ENCODE measurements at places on chromosomes 13 and 19.

GRCh38 chr13:30142486-30143211, 164.7 kb downstream of the KATNAL1 start:
- DNase-seq = peak; percentile 90

DNA sequence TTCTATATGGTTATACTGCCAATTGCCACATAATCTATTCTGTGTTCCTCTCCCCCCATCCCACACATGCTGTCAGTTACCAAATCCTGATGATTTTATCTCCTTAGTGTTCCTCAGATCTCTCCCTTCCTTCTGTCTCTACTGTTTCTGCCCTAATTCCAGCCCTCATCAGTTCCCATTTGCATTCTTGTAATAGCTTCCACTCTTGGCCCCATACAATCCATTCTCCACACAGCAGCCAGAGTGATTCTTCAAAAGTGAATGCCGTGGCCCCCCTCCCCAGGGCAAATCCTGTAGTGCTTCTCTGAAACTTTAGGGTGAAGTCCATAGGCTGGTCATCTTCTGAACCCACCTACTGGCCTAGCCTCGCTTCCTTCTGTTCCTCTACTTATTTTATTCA, 114.4 kb downstream of the ZAR1L start:
- no peak for DNase-seq

DNA sequence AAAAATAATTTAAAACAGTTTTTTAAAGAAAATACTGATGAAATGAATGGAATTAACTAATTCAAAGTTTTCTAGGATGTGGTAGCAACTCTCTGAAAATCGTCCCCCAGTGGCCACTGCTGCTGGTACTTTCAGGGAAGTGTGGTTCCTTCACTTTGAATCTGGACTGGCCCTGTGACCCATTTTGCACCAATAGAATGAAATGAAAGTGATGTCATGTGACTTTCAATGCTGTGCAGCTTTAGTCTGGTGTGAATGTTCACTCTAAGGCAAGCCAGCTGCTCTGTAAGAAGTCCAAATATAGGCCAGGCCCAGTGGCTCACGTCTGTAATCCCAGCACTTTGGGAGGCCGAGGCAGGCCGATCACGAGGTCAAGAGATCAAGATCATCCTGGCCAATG, 26.4 kb upstream of the HNRNPA1L2 start:
- no peak for DNase-seq

- DNase-seq = no peak
Measured at GRCh38 chr19:36330216-36330615, 48.8 kb downstream of the ZFP14 start.

GRCh38 chr19:5186293-5187050, 154.1 kb downstream of the PTPRS start:
- no peak for DNase-seq

- DNase-seq = no peak
Measured at GRCh38 chr13:50643060-50643459, 200.4 kb downstream of the DLEU7 start.

DNA sequence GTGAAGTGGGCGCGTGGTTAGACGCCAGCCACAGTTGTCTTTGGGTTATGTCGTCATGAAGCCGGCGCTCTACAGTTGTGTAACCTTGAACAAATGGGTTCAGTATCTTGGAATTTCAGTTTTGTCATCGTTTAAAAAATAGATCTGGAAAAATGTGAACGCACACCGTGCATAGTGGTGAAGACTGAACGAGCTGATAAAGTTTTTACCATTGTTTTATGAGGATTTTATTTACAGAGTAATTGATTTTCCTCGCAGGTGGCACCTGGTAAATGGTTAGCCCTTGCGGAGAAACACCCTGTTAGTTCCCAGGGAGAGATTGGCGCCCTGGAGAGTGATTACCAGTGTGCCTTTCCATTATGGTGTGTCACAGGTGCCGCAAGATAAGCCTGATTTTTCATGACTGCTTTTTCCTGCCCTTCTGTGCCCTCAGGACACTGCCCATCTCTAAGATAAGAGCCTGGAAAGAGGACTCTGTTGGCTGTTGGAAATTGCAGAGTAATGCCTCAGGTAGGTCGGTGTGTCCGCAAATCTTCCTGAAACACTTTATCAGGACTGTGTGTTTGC, 577 bp downstream of the ZNF181 start:
- DNase-seq = peak; percentile 66

DNA sequence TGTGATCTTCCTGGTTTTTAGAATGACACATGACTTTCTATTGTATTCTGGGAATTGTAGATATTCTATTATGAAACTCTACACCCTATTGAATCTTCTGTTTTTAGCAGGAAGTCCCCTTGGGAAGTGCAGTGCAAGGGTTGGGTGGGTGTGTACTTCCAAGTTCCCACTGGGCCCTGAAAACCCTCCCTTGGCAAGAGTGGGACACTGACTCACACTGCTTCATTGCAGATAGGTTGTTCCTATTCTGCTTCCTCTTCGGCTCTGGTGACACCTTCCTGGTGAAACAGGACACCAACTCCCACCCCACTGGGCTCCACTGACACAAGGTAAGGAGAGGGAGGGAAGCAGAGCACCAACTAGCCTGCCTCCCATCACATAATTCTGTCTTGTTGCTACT, 121.8 kb downstream of the KCTD12 start:
- DNase-seq = peak; percentile 36

GRCh38 chr13:108315991-108316390, 46.5 kb downstream of the TNFSF13B start:
- DNase-seq = no peak

GRCh38 chr19:12597594-12597993, 13.0 kb downstream of the ZNF490 start:
- no peak for DNase-seq

GRCh38 chr19:32223595-32224370, 121.6 kb upstream of the ZNF507 start:
- DNase-seq = no peak

DNA sequence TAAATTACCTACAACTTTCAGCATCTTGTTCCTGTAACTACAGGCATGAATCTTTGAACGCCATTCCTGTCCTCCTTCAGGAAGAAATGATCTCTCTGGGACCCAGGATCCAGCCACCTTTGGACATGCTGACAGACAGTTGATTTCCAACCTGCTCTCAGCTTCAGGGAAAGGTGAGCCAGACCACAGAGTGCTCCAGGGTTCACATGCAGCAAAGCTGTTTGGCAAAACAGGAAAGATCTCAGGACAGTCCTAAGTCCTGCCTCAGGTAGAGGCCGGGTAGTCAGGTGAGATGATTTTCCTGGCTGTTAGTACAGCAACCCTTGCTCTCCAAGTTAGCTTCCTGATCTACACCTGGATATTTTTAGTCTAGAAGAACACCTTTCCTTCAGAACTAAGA, 9.1 kb downstream of the SLC15A1 start:
- DNase-seq = no peak

GRCh38 chr13:111213964-111214726, 99.0 kb downstream of the ARHGEF7 start:
- DNase-seq = no peak

DNA sequence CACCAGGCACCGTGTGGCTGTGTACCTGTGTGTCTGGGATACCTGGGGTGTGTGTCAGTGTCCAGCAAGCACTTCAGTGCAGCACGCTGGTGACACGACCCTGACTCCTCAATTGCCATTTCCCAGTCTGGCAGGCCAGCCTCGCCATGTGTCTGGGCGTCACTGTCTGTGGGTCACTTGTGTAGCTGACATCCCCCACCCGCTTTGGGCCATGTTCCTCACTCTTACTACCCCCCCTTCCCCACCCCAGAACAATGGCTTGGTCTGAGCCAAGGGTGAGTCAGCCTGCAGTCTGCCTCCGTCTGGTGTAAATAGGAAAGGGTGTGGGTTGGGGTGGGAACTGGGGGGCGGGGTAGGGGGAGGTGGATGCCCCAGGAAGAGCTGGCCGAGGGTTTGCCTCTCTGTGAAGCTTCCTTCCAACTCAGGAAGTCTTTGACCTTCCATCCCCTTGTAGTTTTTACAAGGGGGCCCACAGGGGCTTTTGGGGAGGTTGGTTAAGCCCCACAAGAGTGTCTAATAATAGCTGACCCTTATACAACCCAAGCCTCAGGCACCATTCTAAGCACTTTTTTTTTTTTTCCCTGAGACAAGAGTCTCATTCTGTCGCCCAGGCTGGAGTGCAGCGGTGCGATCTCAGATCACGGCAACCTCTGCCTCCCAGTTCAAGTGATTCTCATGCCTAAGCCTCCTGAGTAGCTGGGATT, 17.6 kb downstream of the NOVA2 start:
- peak; percentile 85 for DNase-seq

- DNase-seq = no peak
Measured at GRCh38 chr13:21316376-21316775, 139.9 kb downstream of the MRPL57 start.

DNA sequence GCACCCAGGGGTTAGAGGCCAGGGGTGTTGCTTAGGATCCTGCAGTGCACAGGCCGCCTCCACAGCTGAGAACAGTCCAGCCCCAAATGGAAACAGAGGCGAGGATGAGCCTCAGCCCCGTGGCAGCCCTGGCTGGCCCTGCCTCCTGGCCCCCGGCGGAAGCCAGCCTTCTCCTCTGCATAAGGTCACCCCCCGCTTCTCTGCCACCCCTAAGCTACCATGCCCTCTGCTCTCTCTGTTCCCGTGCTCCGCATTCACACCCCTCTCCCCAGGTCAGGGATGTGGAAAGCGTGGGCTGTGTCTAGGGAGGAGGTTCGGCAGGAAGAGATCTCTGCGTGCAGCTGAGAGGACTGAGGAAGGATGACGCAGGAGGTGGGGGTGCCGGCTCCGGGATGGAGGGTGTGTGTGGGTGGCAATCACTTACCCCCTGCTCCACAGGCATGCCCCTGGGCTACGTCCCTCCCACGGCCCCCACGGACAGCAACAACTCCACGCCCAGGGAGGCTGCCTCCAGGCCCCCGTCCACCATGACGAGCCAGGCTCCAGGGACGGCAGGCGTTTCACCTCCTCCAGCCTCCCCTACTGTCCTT, 6.0 kb downstream of the SSC5D start:
- no peak for DNase-seq

- peak; percentile 73 for DNase-seq
Measured at GRCh38 chr13:89227356-89227755, 1556.2 kb downstream of the SLITRK5 start.

GRCh38 chr19:32687681-32688080, 3.9 kb upstream of the NUDT19 start:
- no peak for DNase-seq

DNA sequence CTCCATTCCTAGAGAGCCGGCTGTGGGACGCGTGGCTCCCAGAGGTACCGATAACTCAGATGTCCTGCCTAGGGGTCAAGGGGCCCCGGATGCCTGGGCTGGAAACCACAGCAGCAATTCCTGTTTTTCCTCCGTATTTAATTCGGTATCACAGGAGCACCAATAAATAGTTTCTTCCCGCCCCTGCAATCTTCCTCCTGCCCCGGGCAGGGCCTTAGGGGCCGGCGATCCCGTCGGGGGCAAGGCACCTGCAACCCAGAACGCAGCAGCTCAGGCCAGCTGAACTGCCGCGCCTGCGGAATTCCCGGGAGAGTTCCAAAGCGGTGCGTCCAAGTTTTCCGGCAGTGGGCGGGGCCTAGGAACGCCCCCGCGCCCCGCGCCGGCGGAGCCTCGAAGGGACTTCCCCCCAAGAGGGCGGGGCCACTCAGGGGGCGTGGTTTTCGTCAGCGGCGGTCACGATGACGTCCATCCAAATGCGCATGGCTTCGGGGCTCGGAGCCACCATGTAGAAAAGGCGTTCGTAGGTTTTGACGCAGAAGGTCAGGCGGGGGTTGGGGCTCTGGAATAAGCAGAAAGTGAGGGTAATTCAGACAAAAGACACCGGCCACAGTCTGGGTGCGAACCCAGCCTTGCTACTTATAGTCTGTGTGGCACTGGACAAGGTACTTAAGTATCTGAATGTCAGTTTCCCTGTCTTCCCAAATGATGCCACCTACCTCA, 9.7 kb upstream of the LYPD3 start:
- peak; percentile 89 for DNase-seq

DNA sequence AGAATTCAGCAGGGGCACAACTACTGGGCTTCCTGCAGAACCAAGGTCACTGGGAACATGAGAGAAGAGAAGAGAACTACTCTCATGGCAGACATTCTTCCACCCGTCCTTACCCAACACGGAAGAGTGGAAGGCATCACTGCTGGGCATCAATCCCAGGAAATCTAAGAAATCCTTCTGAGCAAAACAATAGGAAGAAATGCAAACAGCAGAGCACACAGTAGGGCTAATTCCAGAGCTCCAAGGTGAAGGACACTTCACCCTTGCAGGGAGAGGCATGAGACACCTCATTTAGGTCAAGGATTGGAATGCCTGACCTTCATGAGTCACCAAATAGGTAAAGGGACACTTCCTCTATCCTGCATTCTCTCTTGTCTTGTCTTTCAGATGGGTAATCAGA, 2.8 kb downstream of the ERVV-2 start:
- DNase-seq = no peak

DNA sequence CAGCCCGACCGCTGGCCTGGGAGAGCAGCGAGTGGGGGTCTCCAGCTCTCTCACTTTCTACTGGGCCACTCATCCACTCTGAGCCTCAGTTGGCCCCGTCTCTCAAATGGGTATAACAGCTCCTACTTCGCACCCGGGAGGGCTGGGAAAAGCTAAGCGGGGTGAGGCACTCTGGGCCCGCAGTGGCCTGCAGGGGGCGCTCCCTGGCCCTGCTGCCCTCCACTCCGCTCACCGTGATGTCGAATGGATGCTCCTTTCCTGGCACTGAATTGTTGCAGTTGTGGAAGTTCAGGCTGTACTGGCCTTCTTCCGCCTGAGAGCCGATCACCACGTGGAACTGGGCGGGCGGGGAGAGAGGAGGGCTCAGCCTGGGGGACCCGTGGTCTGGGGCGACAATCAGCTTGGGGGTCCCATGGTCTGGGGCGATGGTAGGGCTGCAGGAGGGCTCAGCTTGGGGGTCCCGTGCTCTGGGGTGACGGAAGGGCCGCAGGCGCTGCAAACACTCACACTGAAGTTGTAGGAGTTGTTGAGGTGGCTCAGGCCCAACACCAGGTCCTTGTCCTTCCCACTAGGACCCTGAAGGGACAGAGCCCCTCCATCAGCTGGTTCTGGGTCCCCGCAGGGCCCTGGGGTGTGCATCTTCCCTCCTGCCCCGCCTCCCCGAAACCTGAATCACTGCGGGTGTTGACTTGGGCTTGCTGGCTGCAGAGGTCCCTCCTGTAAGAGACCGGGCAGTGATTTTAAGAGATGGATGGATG, 3.9 kb downstream of the GPR108 start:
- DNase-seq = no peak

Measured in PC-3 (cell line).